Cardiac muscle cell (in vitro differentiated cells and primary cell): ENCODE measurements at places on chromosomes 6 and 20.

GRCh38 chr6:107353773-107354382 lies 105.5 kb downstream of the PDSS2 start:
- H3K4me1 ChIP-seq = peaks cover 7% of the 10 kb centered on the region
- H3K36me3 ChIP-seq = no peaks in the 10 kb centered on the region
- no peak for DNase-seq

- DNase-seq = peak; percentile 66
- peak overlapping the region; percentile 24 for H3K4me3 ChIP-seq
- no peaks in the 10 kb centered on the region for H3K36me3 ChIP-seq
- no peaks in the 10 kb centered on the region for H3K4me1 ChIP-seq
- H3K27me3 ChIP-seq = no peaks in the 10 kb centered on the region
Observed at GRCh38 chr6:99822741-99823512, 171.1 kb downstream of the MCHR2 start.

DNA sequence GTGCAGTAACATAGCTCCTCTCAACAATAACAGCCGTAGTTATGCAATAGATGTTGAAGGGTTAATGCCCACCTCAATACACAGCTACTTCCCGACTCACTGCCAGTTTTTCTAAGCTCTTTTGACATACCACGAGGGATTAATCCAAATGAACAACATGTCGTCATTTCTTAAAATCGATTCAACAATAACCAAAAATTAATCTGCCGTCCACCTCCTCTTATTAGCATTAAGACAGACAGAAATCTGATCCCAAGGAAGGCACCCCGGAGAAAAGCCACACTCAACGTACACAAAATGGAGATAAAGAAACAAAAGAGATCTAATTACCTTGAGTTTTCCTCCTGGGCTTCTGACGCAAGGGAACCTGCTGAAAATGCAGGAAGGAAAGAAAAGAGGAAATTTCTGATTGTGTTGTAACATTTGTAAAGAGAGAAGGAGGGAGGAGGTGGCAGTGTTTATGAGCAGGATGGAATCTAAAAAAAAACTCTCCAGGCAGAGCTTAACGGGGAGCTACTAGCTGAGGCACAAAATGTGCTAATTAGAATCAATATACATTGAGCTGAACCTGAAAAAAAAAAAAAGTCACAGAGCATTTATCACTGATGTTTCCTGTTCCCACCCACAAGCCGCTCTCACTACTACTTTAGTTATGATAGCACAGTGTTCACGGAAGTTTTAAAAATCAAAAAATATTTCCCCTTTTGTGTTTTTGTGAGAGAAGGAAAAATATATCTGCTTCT lies 109.3 kb downstream of the IPCEF1 start:
- H3K36me3 ChIP-seq = no peaks in the 10 kb centered on the region
- H3K4me3 ChIP-seq = no peak overlapping the region
- DNase-seq = peak; percentile 4
- H3K4me1 ChIP-seq = peaks cover 3% of the 10 kb centered on the region

DNA sequence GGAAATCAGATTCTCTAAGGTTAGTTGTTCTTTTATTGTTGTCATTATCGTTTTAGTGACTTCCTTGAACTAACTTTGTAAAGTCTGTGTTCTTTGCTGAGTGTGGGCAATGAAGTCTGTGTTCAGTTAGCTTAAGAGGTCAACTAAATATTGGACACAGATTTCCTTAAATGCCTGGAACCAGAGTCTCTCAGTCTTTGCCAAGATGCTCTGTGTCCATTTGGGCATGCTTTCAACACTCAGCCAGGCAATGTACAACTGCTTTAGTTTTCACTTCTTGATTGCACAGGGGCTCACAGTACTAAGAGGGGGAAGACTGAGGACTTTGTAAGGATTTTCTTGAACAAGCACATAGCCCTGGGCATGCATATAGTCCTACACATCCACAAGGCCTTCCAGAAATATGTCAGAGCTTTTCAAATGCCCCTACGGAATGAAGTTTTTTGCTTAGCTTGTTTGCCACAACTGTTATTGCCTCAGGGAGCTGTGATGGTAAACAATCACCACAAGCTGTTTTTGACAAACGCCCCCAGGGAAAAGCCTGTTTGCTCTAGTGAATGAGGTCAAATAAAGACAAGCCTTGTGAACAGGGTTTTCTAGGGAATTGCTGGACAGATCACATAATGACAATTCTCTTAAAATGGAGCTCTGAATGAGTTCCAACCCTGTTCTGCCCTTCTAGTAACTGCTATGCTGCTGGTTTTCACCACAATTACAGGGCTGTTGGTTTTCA lies 82.5 kb downstream of the B3GAT2 start:
- no peak overlapping the region for H3K4me3 ChIP-seq
- H3K27me3 ChIP-seq = no peaks in the 10 kb centered on the region
- no peaks in the 10 kb centered on the region for H3K36me3 ChIP-seq
- H3K4me1 ChIP-seq = no peaks in the 10 kb centered on the region
- DNase-seq = no peak

DNA sequence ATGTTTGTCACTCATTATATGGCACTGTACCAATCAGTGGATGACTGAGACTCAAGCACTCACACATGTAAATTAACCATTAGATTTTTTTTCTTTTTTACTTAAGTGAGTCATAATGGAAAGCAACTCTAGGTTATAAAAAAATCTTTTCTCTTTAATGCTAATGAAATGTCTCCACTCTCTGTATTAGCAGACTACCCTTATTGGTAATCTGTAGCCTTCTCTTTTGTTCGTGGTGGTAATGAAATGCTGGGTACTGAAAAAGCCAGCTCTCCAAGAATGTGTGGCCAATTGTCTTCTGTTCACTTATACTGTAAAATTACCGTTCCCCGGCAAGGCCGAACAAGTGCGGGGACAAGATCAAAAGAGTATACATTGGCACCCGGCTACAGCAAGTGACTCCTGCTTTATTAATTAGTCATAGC lies 69.0 kb downstream of the AFG1L start:
- no peak overlapping the region for H3K4me3 ChIP-seq
- H3K36me3 ChIP-seq = no peaks in the 10 kb centered on the region
- no peaks in the 10 kb centered on the region for H3K27me3 ChIP-seq
- no peaks in the 10 kb centered on the region for H3K4me1 ChIP-seq
- no peak overlapping the region for H3K27ac ChIP-seq
- DNase-seq = no peak

DNA sequence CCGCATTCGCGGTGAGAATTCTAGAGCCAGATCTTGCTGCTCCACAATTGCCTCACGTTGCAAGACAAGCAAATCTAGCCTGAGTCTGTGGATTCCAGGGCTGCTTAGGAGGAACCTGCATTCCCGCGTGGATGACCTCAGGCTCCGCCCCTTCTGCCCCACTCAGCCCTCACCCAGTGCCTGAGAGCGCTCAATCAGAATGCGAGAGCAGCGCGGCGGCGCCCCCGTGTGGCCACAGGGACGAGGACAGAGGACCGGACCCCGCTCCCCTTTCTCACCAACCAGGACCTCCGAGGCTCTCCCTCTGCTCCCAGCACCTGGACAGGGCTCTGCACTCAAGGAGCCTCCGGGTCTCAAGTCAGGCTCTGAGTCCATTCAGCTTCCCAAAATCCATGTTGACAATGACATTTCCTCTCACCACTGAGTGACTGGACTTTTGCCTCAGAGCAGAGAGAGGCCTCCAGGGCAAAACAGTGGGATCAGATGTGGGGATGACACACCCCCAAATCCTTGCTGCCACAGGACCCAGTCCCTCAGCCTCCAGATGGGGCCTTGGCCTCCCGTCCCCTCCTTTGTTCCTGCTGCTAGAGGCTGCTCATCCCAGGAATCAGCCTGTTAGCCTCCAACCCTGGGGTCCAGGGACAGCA lies 52.0 kb downstream of the RPP21 start:
- DNase-seq = peak; percentile 92
- peaks cover 31% of the 10 kb centered on the region for H3K27me3 ChIP-seq
- H3K36me3 ChIP-seq = no peaks in the 10 kb centered on the region
- H3K4me3 ChIP-seq = no peak overlapping the region

GRCh38 chr6:30447237-30447636 lies 42.1 kb upstream of the HLA-E start:
- H3K27ac ChIP-seq = no peak overlapping the region
- H3K4me1 ChIP-seq = no peaks in the 10 kb centered on the region
- no peak overlapping the region for H3K4me3 ChIP-seq
- H3K36me3 ChIP-seq = no peaks in the 10 kb centered on the region
- peak; percentile 54 for DNase-seq

DNA sequence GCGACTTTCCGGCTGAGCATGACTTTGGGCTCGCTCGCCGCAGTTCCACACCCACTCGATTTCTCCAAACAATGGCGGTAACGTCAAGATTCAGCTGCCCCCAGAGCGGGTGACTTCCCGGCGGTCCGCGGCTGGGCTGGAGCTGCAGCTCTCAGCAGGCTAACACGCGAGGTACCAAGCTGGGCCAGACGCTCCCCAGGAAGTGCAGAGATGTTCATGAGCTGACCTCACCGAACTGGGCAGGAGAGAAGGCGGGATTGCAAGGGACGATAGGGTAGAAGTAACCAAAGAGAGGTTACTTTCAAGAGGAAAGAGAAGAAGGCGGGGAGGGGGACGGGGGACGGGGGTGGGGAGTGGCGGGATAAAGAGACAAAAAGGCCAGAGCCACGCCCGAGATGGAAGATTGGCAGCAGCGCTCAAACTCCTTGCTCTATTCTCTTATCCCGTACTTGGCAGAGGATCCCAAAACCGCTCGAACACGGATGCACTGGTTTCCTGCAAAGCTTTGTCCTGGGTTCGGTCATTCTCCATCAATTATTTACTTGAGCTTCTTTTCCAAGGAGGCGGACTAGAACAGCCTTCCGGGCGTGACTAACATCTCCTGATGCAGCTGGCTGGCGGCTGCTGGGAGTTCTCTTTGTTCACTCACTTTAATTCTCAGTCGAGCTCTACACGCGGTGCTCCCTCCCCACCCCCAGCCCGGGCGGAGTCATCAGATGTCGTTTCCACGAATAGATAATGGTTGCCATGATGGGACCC lies at the start of gene MTCL3:
Gene MTCL3 (minus strand): TSS at position 626 of the 759 bp plus-strand sequence.
- no peak within 1 kb of the TSS for H3K27ac ChIP-seq
- no peaks in the 10 kb centered on the region for H3K36me3 ChIP-seq
- no peak for DNase-seq
- H3K4me3 ChIP-seq = no peak within 1 kb of the TSS
- peaks cover 6% of the 10 kb centered on the region for H3K4me1 ChIP-seq
- H3K27me3 ChIP-seq = peaks cover 52% of the 10 kb centered on the region

- no peaks in the 10 kb centered on the region for H3K27me3 ChIP-seq
- H3K27ac ChIP-seq = no peak overlapping the region
- no peak overlapping the region for H3K4me3 ChIP-seq
- H3K36me3 ChIP-seq = no peaks in the 10 kb centered on the region
- DNase-seq = peak; percentile 76
Observed at GRCh38 chr6:44078827-44079671, 48.2 kb downstream of the MRPL14 start.

- no peaks in the 10 kb centered on the region for H3K36me3 ChIP-seq
- no peaks in the 10 kb centered on the region for H3K4me1 ChIP-seq
- H3K4me3 ChIP-seq = no peak overlapping the region
- H3K27ac ChIP-seq = no peak overlapping the region
Observed at GRCh38 chr6:160305926-160306713, 42.1 kb upstream of the SLC22A3 start.

DNA sequence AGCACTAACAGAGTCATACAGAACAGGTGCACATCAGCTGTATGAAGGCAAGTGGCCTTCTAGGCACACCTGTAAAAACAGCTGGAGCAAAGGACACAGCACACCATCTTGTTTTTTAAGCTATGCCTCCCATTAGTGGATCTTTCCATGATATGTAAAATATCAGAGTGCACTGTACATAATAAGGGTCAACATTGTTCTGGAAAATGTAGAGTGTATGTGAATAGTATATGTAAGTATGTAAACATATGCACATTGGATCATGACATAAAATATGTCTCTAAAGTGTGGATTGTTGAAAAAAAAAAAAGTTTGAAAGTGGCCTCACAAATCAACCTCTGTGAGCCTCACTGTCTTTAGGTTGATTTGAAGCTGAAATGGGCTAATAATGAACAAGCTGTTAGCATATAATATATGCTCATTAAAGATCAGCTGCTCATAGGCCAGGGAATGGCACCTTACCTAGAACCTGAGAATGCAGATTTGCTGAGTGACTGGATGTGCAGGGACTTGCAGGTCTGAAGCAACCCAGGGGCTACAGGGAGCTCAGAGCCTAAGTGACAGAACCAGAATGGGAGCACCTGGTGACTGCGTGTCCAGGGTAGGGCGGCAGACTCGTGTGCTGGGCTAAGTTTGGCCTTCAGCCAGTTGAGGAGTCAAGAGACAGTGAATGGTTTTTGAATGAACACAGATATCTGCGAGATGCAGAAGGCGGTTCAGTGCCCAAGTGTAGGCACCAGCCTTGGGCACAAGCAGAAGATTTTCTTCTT lies 198.6 kb downstream of the TMEM242 start:
- no peak overlapping the region for H3K27ac ChIP-seq
- H3K36me3 ChIP-seq = no peaks in the 10 kb centered on the region
- no peaks in the 10 kb centered on the region for H3K27me3 ChIP-seq
